ENCODE measurements at places on chromosomes 13 and 19. TPM values are rescaled to one million over a fixed set of nuclear protein-coding genes. Genes with fewer than 3 reads are reported as not detected.

DNA sequence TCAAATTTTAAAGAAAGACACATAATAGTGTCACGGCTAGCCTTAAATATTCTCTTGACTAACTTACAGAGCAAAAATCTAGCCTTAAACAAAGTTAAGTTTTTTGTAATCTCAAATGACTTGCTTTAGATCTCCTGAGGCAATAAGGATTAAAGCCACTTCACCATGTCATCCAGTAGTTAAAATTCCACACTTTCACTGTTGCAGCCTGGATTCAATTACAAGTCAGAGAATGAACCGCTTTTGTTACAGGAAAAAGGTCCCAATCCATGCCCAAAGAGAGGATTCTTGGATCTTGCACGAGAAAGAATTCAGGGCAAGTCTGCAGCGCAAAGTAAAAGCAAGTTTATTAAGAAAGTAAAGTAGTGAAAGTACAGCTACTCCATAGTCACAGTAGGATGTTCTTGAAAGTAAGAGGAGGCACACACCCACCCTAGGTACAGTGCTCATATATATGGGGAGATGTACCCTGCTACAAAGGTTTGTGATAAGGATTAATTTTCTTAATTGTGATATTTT is 34.6 kb upstream of the CD177 start:
- H3K4me3 ChIP-seq = no peak overlapping the region
- no peaks in the 10 kb centered on the region for H3K27me3 ChIP-seq
- no peak overlapping the region for H3K27ac ChIP-seq
- no peaks in the 10 kb centered on the region for H3K4me1 ChIP-seq
- DNase-seq = no peak

DNA sequence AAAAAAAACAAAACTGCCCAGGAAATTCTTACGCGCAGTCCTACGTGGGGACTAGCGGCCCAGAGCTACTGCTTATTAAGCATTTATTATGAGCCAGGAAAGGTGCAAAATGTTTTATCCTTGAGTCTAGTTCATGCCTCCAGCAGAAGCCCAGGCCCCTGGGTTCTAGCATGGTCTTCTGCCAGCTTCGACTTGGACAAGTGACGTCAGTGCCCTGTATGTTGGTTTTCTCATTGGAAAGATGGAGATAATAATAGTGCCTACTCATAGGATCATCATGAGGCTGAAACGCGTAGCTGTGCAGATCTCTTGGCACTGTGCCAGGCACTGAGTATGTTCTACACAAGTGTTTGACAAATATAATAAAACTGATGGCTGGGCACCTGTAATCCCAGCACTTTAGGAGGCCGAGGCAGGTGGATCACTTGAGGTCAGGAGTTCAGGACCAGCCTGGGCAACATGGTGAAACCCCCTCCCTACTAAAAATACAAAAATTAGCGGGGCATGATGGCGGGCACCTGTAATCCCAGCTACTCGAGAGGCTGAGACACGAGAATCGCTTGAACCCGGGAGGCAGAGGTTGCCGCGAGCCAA is 12.4 kb upstream of the SULT2B1 start:
- H3K4me1 ChIP-seq = no peaks in the 10 kb centered on the region
- H3K27ac ChIP-seq = no peak overlapping the region
- DNase-seq = no peak
- H3K4me3 ChIP-seq = no peak overlapping the region
- H3K36me3 ChIP-seq = no peaks in the 10 kb centered on the region
- no peaks in the 10 kb centered on the region for H3K27me3 ChIP-seq

DNA sequence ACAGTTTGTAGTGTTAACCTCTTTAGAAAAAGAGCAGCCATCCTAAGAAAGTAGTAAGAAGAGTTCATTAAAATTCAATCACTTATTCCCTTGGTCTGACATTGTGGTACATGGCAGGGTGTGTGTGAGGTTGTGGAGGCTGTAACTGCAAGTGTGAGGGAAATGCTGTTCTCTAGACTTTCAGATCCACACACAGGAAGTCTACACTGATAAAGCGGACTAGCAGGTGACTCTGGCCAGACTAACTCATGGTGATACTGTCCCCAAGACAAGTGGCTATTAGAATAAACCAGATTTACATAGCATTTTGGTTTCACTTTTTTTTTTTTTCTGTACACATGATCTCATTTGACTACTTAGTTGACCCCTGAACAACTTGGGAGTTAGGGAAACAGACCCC is 10.0 kb downstream of the MTIF3 start:
- DNase-seq = no peak
- H3K36me3 ChIP-seq = peaks cover under 1% of the 10 kb centered on the region
- H3K4me3 ChIP-seq = no peak overlapping the region

Gene SEMA6B
- total RNA-seq = 0.13 TPM

DNA sequence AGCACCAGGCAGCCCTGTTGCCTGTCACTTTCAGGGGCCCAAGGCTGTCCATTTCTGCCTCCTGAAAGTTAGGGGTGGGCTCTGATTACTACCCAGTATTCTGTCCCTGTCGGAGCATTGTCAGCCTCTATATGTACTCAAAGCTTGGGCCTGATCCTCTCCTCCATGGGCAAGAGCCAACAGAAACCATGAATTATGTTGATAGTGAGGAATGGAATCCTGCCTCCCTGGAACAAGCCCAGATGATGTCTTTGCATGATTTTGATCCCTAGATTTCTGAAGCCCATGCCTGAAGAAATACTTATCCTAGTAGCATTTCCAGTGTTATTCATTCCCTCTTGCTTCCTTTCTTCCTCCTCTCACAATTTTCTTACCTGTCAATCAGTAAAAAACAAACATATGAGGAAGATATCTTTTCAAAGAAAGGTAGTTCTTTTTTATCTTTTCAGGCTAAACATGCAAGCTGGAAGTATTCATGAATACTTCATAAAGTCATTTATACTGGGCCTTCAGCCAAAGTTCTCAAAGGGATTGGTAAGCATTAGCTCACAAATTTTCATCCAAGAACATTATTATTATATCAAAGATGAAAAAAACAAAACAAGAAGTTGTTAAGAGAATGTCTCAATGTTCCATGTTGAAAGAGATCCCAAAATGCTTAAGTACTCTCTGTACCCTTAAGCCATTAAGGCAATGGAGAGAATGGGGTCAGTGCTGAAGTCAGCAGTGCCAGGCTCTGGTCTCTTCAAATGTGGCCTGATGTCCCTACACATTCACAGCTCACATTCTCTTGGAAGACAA is 171.7 kb downstream of the NHLRC3 start:
- no peaks in the 10 kb centered on the region for H3K4me1 ChIP-seq
- H3K4me3 ChIP-seq = no peak overlapping the region
- no peak overlapping the region for H3K27ac ChIP-seq
- no peaks in the 10 kb centered on the region for H3K27me3 ChIP-seq

GRCh38 chr13:66618702-66619101 is 611.4 kb downstream of the PCDH9 start:
- no peaks in the 10 kb centered on the region for H3K27me3 ChIP-seq
- DNase-seq = no peak
- no peak overlapping the region for H3K4me3 ChIP-seq
- no peaks in the 10 kb centered on the region for H3K36me3 ChIP-seq
- no peaks in the 10 kb centered on the region for H3K4me1 ChIP-seq

- no peaks in the 10 kb centered on the region for H3K4me1 ChIP-seq
- H3K27ac ChIP-seq = no peak overlapping the region
- H3K27me3 ChIP-seq = no peaks in the 10 kb centered on the region
- no peak for DNase-seq
- no peaks in the 10 kb centered on the region for H3K36me3 ChIP-seq
Observed at GRCh38 chr13:93416736-93417355, 190.2 kb downstream of the GPC6 start.

Gene ZNF324B
- total RNA-seq = 12.8 TPM

- DNase-seq = no peak
- no peaks in the 10 kb centered on the region for H3K36me3 ChIP-seq
- no peak overlapping the region for H3K4me3 ChIP-seq
- no peaks in the 10 kb centered on the region for H3K4me1 ChIP-seq
Observed at GRCh38 chr13:95411428-95412040, 110.3 kb upstream of the ABCC4 start.

Gene TNFSF9
- 60.1 TPM for total RNA-seq

Gene IQCN
- total RNA-seq = 0.54 TPM
